ENCODE measurements at places on chromosomes 1 and 21.

DNA sequence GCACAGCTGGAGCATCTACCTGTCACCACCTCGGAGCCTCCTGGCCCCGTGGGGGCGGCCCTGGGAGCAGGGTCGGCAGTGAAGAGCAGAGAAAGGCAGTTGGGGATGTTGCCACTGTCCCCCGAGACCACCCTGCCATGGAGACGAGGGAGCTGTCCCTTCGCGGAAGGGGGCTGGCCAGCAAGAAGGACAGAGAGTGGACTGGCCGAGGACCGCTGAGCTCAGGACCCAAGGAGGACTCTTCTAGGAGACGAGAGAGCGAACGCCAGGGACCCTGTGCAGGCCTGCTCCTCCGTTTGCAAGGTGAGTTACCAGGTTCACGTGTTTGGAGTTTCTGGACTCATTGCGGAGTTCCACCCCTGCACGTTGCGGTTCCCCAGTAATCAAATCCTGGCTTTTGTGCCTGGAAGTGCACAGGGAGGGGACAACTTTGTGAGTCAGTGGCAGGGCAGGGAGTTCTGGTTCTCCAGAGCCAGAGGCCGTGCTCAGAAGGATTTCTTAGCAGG is 5.6 kb upstream of the POFUT2 start:
- no peak for DNase-seq

DNA sequence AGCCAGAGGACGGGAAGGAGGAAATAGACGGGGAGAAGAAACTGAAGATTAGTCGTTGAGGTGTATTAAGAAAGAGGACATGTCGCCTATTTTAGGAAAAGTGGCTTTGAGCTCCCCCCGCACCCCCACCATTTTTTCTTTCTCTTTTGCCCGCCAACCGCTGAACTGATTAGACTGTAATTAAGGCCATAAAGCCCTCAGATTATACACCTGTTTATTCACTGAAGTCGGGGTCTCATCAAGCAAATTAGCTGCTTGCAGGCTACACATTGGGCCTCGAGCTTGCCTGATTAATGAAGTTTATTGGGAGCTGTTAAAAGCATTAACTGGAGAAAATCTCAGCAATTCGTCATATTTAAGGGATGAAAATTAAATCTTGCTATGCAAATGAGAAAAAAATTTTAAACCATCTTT is 119.4 kb upstream of the RRP15 start:
- DNase-seq, result no peak

DNA sequence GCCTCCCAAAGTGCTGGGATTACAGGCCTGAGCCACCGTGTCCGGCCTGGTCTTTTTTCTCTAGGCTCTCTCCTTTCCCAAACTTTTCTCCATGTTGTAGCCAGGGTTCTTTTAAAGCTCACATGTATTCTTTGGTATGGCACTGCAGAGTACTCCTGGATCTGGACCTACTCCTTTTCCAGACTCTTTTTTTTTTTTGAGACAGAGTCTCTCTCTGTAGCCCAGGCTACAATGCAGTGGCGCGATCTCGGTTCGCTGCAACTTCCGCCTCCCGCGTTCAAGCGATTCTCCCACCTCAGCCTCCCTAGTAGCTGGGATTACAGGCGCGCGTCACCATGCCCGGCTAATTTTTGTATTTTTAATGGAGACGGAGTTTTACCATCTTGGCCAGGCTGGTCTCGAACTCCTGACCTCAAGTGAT is 602 bp upstream of the MED18 start:
- no peak for DNase-seq

- DNase-seq, result no peak
Observed at GRCh38 chr1:212457740-212458338, 25.1 kb downstream of the NENF start.

- DNase-seq, result no peak
Observed at GRCh38 chr1:9592510-9593075, 3.9 kb downstream of the TMEM201 start.

DNA sequence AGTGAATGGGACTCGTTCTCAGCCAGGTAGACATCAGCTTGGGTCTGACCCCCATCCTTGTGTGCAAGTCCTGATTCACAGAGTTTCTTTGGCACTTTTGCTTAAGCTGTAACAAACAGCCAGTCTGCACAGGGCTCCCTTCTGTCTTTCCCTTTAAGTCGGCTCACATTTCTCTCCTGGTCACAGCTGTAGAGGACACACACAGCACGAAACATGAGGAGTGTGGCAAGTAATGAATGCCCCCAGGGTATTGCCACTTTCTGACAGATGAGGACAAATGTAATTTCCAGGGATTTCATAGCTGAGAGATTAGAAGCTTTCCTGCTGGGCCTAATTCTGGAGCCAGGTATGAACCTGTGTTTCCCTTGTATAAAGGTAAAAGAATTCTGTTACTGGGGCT is 423.5 kb downstream of the KIF26B start:
- no peak for DNase-seq

DNA sequence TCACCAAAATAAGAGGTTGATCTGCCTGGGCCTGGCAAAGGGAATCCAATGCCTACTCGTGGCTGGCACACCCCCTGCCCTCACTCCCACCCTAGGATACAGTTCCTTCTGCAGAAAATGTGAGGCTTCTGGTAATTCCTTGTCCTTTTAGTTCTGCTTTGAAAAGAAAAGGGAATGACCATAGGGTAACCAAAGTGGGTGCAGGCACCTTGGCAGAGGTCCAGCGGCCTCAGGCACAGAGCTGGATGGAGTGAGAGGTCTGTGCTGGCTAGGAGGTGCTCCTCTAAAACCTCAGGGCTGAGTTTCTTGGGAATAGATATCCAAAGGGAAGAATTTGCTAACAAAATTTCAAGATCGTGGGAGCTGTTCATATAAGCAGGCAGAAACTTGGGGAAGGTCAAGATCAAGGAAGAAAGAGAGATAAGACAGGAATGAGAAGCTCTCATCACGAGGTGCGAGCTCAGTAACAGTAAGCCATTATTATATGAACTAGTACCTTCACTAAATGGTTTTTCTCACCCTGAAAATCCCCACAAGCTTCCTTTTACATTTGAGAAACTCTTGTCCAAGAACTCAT is 293.1 kb upstream of the LYPLAL1 start:
- no peak for DNase-seq

DNA sequence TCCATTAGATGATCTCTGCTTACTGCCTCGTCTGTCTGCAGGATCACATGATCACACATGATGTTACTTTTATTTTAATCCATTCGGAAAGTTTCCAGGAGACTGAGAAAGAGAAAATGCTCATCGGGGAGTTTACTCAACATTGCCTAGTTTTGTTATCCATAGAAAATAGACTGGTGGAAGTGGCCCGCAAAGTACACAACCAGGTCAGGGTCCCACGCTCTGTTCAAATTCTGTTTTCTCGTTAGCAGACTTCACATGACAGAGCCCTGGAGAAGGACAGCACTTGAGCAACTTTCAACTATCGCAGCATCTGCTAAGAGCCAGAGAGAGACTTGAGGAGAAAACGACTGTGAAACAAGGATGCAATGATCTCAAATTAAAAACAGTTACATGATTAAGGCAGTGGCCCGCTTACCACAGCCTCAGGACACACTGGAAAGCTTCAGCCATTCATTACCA is 44.2 kb downstream of the ADAMTS1 start:
- DNase-seq, result no peak

Measured in AG04450 (cell line).